ENCODE measurements at places on chromosomes 1 and 21.
A peak's percentile ranks its signal among the peaks of the same experiment; 100 is the strongest.

- DNase-seq = no peak
Observed at GRCh38 chr1:10767282-10767681, 29.2 kb downstream of the CASZ1 start.

- DNase-seq = peak; percentile 63
Observed at GRCh38 chr1:53327182-53327913, 522 bp downstream of the LRP8 start.

DNA sequence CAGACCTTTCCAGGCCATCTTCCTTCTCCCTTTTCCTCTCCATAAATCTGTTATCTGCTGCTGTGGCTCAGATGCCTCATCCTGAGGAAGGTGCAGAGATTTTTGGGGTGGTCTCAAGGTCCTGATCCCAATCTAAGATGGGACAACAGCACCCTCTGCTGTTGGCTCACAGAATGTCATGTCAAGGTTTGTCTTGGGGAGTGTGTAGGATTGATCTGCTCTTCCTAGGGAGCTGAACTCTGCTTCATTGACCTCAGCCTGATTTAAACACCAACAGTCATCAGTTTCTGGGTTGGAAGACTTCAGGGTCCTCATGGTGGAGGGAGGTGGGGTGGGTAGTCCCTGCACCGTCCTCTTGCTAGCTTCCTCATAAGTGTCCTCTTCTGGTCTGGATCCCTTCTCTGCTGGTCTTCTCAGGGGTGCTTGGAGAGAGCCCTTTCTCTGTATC is 62.8 kb upstream of the LAX1 start:
- no peak for DNase-seq

DNA sequence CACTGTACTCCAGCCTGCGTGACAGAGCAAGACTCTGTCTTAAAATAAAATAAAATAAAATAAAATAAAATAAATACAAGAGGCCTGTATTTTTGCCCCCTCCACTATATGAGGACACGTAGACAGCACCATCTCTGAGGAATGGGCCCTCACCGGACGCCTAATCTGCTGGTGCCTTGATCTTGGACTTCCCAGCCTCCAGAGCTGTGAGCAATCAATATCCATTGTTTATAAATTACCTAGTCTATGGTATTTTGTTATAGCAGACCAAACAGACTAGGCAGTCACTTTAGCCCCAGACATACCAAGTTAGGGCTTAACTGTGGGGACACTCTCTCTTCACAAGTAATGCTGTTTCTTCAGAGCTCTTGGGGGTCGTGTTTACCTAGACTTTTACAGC is 6.4 kb downstream of the ELAPOR1 start:
- DNase-seq = no peak

DNA sequence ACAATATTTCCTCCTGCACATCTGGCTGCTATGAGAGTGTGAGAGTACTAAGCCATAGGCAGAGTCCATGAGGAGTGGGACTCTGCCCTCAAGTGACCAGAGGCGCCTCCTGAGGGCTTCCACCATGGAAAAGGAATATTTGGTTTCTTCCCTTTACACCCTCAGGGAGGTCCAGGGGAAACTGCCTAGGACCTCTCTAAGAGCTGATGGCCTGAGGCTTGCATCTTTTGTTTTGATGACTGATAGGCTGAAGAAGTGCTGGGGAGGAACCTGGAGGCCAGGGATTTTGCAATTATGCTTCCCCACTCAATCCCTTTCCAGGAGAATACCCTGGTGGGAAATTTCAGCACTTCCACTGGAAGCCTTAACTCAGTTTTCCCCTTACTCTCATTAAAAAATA is 111.0 kb downstream of the PBX1 start:
- no peak for DNase-seq

GRCh38 chr1:2306151-2306978 is 78.2 kb downstream of the SKI start:
- no peak for DNase-seq

GRCh38 chr1:186272486-186272885 is 102.6 kb downstream of the TPR start:
- no peak for DNase-seq

GRCh38 chr1:27658951-27659496 is 13.0 kb downstream of the IFI6 start:
- DNase-seq = peak; percentile 69

GRCh38 chr1:64110924-64111777 is 92.3 kb upstream of the UBE2U start:
- DNase-seq = no peak

DNA sequence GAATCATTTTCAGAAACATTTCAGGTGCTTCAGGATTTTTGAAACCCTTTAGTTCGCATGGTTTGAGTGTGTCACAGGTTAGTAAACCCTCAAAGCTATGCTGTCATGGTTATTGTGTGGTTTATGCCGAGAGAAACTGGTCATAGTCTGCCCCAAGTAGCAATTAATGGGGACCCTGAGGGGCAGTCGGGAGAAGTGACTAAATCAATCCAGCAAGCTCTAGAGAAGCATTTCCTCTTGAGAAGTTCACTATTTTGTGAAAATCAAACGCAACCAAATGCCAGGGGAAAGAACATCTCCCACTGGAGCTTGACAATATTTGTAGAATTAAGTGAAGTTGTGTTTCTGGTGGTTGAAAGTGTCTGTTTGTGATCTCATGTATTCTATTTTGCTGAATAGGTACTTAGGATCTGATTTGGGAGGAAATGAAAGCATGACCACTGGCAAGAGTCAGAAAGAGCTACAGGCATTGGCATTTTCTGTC is 63.0 kb upstream of the BACH1 start:
- DNase-seq = no peak

- no peak for DNase-seq
Observed at GRCh38 chr1:237355022-237355421, 313.0 kb downstream of the RYR2 start.
